ENCODE measurements at places on chromosomes 5 and 9.
A peak's percentile ranks its signal among the peaks of the same experiment; 100 is the strongest.

- DNase-seq = no peak
Observed at GRCh38 chr9:8652255-8652654, 852.7 kb upstream of the DMAC1 start.

GRCh38 chr9:115164511-115164974 is 46.6 kb upstream of the TNC start:
- DNase-seq = no peak

DNA sequence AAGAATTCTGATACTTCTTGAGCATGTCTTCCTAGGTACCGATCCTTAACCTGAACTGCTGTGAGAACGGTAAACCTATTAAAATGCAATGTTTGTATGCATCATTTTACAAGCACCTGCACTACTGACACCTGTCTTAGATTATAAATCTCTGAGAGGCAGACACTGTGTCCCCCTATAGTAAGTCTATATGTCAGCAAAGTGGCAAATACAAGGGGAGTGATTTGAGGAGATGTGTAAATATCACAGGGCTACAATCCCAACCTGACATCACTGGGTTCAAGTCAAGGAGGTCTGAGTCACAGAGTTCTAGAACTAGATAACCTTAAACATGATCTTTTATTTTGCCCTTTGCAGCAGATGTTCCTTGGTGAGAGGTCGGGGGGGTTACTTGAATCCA is 64.1 kb downstream of the ANKH start:
- no peak for DNase-seq

DNA sequence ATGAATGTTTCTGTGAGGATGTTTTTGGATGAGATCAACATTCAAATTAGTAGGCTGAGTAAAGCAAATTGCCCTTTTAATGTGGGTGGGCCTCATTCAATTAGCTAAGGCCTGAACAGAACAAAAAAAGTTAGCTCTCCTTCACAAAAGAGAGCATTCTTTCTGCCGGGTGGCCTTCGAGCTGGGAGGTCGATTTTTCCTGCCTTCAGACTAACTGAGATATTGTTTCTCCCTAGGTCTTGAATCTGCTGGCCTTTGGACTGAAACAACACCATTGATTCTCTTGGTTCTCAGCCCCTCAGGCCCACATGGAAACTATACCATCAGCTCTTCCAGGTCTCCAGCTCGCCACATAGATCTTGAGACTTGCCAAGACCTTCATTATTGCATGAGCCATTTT is 29.1 kb upstream of the FREM1 start:
- no peak for DNase-seq

GRCh38 chr5:105836268-105836667 is 1834.5 kb downstream of the EFNA5 start:
- DNase-seq = no peak

GRCh38 chr9:16612627-16613026 is 257.8 kb downstream of the BNC2 start:
- no peak for DNase-seq

DNA sequence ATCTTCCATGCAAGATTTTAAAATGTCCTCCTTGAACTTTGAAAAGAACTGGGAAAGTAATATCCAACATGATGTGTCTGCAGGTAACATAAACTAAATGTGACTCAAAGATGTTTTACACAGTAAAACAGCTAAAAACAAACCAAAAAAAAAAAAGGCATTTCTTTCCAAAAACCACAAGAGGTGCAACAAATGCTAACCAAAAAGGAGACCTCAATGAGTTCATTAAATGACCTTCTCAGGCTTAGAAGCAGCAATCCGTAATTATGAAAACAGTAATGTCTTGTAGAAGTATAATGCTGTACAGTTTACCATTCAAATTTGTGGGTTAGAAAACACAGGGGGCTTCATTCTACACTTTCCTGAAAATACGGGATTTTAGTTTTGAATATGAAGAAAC is 2.5 kb downstream of the RNF145 start:
- no peak for DNase-seq

- peak; percentile 83 for DNase-seq
Observed at GRCh38 chr5:140547508-140548299, at the start of gene EIF4EBP3. EIF4EBP3 (plus strand) TSS chr5:140547662; CDS start chr5:140547738, 76 bp downstream.

All from stimulated activated CD4-positive, alpha-beta T cell treated with anti-CD3 and anti-CD28 coated beads, Interleukin-4, amount 100 ng/mL, for 4 hours (primary cell).